NCI-H1436 (cell line): ENCODE measurements at places on chromosomes 7 and 10.

DNA sequence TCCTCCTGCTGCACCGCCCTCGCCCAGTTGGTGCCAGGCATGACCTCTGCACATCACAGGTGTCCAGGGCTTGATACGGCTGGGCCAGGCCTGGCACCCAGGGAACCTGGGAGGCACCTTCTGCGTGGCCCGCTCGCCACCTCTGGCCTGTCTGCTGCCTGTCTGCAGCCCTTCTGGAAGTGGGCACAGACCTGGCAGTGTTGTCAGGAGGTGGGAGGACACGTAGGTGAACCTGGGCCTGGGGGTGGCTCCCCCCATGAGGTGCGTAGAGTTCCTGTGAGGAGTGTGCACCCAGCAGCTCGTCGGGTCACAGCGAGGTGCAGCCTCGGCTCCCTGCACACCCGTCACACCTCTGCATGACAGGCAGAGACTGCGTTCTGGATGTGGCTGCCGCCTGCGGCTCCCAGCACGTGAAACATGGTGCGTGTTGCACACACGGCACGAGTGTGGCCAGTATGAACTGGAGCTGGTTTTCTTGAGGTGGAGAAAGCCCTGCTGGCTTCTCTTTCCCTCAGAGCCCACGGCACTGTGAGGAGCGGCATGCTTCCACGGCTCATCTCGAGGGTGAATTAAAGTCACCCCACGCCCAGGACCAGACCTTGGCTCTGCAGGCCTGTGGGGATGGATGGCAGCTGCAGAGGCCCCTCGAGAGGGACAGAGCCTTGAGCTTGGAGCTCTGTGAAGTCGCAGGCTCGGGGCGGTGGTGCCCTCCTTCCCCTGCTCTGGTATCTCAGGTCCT lies 24.8 kb downstream of the INPP5A start:
- no peak for DNase-seq

DNA sequence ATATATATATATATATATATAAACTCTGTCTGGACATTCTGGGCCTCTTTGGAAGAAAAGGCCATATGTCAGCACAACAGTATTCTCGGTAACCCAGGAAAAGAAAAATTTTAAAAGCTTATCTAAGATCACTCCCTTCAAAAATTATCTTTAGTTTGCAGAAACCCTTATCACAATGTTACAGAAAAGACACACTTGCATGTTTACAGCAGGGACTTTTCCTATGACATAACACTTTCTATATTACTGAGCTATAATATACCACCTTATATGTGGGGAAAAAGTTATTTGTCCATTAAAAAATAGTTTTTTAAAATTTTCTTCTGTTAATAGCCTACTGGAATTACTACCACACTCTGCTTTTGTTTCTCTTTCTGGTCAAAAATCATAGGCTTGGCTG lies 25.4 kb downstream of the ANKRD61 start:
- no peak for DNase-seq

DNA sequence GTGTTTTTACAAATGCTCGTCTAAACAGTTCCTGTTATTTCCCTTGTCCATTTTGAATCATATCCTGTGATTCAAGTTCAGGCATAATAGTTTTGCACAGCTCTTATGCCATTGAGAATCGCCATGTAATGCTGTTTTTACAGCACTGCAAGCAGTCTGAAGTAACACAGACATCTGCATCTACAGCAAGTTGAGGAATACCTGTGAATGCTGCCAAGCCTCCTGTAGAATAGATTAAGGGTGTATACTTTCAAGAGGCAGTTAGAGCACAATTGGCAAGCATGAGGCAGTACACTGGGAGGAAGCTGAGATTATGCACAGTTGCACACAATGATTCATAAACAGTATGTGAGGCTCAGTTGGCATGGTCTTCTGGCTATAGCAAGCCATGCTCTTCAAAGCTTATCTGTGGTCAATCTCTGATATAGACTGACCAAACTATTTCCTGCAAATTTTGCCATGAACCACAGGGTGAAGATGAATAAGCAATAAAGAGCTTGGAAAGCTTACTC lies 121.9 kb upstream of the AKR1E2 start:
- DNase-seq: no peak

DNA sequence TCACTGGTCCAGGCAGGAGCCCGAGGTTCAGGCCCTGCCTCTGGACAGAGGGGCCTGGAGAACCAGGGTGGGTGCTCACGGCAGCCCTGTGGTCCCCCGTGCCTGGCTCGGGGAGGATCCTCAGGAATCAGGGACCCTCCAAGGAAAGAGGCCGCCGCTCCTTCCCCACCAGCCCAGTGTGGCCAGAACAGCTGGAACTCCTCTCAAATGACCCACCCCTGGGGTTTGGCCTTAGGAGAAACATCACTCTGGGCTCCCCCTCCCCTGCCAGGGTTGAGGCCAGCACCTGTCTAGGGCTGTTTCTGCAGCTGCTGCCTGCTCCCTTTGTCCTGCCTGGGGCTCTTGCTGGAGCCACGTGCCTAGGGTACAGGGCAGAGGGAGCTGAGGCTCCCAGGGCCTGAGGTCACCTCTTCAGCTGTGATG lies 161.0 kb downstream of the RNF216 start:
- DNase-seq: no peak

DNA sequence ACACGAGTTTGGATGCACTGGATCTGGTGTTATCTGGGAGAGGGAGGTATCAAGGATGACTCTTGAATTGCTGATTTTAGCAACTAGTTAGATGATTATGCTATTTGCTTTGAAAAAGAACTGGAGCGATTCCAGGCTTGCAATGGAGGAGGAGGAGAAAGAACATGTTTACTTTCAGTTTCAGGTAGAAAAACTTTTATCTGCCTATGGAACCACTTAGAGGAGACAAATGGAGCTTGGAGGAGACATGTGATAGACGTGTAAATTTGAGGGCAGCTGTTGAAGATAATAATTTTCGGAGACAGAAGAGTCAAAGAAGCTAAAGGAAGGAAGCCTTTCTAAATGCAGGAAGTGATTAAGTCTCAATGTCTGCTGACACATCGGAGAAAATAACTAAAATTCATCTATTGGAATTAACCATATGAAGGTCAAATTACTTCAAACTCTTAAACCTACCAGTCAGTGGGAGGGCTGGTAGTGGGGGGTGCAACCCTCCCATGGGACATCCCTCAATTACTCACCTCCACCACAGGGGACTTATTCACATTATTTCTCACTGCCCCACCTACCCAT lies 56.4 kb upstream of the GNAI1 start:
- no peak for DNase-seq

- no peak for DNase-seq
Observed at GRCh38 chr7:158809596-158809995, 19.7 kb downstream of the ESYT2 start.

DNA sequence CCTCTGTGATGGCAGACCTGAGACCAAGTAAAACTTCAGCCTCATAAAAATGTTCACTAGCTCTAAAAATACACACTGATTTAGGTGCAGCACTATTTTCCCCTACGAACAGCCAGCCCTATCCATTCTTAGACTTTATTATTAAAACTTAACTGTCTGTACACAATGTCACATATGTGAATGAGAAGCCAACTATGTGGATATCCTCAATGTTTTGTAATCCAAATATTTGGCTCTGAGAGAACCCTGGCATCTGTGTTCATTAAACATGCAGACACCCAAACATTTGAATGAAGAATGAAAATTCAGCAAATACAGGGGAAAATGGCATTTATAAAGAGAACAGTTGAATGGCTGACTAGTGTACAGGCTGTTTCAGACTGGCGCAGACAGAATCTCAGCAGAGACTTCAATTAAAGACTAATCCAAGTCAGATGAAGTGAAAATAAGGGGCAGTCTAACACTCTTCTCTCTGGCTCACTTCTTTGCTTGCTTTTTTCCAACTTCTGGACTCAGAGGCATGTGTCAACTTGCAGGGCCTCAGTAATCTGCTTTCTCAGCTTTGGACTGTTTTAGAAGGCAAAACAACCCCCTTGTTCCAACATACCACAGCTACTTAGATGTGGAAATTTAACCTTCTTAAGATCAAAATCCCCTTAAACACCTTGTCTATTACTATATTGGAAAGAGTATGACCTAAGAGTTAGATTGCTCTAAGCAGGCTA lies 47.4 kb upstream of the FAM180A start:
- no peak for DNase-seq

DNA sequence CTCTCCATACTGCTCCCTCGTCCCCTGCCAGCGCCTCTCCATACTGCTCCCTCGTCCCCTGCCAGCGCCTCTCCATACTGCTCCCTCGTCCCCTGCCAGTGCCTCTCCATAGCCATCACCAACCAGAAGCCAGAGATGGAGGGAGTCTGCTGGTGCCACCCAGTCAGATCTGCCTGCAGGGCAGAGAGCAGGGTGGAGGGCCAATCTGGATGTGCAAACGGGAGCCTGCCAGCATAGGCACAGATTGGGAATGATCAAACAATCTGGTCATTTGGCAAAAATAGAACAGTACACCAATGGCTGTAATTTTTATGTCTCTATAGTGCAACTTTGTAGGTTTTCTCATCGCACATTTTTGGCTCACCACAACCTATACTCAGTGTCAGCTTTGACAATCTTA lies 76.9 kb upstream of the LRRC4 start:
- DNase-seq: no peak
